Stimulated activated CD8-positive, alpha-beta memory T cell treated with anti-CD3 and anti-CD28 coated beads, Interleukin-4, amount 100 ng/mL, for 1 hour (primary cell): ENCODE measurements at places on chromosomes 1 and 21.

- no peak for DNase-seq
Observed at GRCh38 chr1:16229976-16230740, 6.8 kb downstream of the CPLANE2 start.

- DNase-seq = no peak
Observed at GRCh38 chr21:39661740-39662139, 49.0 kb downstream of the B3GALT5 start.

DNA sequence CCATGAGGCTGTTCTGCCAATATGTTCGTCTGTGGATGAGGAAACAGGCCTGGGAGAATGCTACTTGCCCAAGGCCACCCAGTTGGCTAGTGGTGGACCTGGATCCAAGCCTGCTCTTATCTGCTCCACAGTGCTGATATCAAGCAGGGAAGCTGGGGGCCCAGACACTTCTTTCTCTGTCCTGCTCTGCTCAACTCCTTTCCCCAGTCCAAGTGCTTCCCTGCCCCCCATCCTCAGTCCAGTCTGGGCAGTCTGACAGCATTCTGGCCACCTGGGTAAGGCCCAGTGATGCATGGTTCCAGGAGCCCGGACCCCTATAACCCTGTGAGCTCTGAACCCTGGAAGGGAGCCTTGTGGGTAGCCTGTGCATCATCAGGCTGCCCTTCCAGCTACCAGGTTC, 4.2 kb upstream of the PAQR7 start:
- DNase-seq = no peak

GRCh38 chr1:26553942-26554682, 24.6 kb downstream of the RPS6KA1 start:
- no peak for DNase-seq

DNA sequence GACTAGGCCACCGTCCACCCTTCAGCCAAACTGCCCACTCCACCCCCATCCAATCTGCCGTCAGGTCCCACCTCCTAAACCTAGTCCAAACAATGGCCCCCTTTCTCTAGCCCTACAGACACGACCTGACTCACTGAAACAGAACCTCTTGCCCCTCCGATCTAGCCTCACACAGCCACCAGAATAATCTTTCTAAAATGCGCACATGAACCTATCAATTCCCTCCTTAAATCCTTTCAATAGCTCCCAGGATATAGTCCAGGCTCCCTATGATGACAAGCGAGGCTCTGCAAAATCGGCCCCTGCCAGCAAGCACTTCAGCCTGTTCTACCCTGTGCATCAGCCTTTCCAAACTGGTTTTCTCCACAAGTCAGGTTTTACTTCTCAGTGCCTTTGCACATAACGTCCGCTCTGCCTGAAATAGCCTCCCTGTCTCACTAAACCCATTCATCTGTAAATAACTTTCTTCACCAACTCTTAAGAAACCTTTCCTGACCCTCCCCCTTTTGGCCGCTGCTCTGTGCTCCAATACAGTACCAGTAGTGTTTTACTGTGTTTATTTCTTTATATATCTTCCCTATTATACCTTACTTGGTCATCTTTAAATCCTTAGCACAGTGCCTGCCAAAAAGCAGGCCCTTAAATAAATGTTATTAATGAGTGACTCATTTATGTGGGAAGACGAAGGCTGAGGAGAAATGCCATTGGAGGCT, 9.0 kb upstream of the CDC20 start:
- DNase-seq = no peak

DNA sequence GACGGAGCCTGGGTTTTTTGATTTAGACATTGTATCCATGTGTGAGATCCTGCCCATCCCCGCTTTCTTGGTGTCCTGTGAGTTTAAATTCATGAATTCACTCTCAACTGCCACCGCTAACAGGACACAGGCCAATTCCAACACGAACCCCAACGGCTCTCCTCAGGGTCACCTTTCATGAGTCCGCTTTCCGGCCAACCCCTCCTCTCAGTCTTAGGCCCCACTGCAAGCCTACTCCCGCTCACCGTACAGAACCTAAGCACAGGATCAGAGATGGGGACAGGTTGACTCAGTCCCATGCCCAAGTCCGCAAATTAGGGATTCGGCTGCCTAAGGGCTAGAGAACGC, 238 bp upstream of the SCP2 start:
- DNase-seq = no peak

DNA sequence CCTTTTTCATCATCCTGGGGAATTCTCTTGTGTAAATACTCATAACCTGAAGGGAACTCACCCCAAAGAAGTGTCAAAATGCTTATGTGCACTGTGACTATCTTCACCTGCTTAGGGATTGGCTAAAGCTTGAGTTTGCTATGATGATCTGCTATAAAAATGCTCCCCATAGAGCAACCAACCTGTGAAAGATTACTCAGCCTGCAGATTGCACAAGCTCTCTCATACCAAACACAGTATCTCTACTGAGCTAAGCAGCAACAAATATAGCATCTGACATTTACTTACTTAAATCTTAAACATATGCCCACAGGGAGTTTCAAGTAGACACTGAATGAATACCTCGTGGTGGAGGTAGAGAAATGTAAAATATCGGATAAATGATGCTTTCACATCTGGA, 725.8 kb downstream of the MRPL39 start:
- no peak for DNase-seq

- peak; percentile 11 for DNase-seq
Observed at GRCh38 chr21:35138665-35139381, 89.7 kb upstream of the RUNX1 start.

GRCh38 chr1:168069384-168069783, 67.3 kb downstream of the GPR161 start:
- no peak for DNase-seq

- DNase-seq = no peak
Observed at GRCh38 chr1:167482184-167482583, 36.1 kb downstream of the CD247 start.

GRCh38 chr21:16438761-16439160, 709.0 kb downstream of the USP25 start:
- DNase-seq = no peak

GRCh38 chr1:185674201-185674600, 60.0 kb upstream of the HMCN1 start:
- no peak for DNase-seq

DNA sequence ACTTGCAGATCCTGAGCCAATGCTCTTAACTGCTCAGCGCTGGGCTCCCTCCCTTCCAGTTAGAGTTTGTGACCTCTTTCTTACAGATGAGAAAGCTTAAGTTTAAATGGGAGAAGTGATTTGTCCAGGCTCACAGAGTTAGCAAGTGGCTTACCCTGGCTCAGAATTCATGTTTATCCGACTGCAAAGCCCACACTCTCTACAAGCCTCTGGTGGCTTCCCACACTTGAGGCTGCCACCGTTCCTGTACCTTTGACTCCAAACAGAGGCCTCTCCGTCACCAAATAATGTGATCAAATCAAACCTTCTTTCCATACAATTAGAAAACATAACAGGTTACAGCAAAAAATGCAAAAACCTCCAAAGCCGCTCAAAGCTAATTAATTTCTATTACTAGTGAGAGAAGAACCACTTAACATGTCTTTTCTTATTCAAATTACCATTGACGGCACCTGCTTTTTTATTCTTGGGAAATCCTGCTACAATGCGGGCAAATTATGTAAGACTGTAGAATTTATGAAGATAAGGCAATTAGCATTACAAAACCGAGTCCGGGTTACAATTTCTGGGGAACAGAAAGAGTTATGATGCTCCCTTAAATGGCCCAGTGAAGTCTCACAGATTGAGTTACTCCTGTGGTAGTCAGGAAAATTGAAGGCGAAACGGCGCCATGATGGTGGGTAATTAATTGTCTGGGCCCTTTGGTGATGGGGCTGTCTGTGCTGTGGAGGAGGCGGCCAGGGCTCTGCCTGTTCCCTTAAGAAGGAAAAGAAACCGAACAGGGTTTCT, 324.3 kb upstream of the POU3F1 start:
- DNase-seq = no peak

DNA sequence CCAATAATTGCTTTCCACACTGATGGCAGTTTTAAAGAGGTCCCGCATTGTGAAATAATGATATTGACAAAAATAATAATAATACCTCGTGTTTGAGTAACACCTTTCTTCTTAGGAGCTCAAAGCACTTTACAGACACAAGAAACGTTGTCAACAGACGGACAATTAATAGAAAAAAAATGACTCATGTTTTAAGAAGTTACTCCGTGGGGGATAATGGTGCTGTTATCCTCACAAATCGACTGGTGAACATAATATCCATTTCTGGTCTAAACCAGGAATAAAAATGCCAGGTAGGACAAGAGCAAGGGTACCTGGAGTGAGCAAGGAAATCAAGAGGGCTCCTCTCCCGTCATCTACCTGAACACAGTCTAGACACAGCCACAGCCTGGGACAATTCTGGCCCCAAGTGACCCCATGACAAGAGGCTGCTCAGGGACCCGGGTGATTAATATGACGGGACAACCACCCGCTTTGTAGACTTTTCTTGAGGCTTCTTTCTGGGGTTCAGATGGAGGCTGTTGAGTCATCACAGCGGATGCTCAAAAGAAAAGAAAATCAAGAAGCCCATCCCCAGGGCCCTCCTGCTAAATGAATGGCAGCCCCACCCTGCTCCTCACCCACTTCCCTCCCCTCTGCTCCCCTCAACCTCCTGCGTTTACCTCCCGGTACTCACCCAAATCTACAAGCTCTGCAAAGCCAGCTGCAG, 146.2 kb upstream of the IRF2BP2 start:
- DNase-seq = no peak

- DNase-seq = no peak
Observed at GRCh38 chr21:35254765-35255138, 205.7 kb upstream of the RUNX1 start.

DNA sequence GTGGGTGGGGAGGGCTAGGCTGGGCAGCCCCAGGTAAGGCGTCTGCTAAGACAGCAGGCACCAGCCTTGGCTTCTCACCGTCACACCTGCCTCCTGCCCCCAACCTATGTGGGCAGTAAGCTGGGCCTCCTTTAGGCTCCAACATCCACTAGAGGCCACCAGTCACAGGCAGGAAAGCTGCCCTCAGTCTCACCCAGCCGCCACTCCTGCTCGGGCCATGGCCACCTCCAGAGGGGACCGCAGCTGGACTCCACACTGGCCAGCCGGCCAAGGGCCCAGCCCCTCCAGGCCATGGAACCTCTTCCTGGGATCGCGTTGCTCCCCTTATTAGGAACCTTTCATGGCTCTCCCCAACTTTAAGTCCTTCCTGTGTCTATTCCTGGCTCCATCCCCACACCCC, 74.5 kb downstream of the MRPL37 start:
- DNase-seq = no peak

DNA sequence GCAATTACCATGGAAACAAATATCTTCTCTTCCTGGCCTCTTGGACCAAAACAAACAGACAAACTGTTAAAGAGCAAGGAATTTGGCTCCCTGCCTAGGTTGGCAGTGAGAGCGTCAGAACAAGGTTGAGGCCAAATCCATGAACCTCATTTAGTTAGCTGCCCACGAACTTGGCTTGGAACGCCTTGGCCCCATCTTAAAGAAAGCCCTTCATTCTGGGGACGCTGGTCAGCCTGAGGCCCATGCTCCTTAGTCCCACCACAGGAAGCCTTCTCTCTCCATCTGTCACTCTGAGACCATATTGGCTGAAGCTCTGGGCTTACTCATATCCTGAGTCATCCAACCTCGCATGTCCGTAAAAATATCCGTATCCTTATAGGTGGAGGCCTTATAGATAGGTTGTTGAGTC, 62.4 kb upstream of the DIRAS3 start:
- no peak for DNase-seq

GRCh38 chr21:39867198-39867650, at the start of gene PCP4:
Gene PCP4 (plus strand): TSS chr21:39867438. CDS start chr21:39867502, 64 bp downstream.
- DNase-seq = no peak

DNA sequence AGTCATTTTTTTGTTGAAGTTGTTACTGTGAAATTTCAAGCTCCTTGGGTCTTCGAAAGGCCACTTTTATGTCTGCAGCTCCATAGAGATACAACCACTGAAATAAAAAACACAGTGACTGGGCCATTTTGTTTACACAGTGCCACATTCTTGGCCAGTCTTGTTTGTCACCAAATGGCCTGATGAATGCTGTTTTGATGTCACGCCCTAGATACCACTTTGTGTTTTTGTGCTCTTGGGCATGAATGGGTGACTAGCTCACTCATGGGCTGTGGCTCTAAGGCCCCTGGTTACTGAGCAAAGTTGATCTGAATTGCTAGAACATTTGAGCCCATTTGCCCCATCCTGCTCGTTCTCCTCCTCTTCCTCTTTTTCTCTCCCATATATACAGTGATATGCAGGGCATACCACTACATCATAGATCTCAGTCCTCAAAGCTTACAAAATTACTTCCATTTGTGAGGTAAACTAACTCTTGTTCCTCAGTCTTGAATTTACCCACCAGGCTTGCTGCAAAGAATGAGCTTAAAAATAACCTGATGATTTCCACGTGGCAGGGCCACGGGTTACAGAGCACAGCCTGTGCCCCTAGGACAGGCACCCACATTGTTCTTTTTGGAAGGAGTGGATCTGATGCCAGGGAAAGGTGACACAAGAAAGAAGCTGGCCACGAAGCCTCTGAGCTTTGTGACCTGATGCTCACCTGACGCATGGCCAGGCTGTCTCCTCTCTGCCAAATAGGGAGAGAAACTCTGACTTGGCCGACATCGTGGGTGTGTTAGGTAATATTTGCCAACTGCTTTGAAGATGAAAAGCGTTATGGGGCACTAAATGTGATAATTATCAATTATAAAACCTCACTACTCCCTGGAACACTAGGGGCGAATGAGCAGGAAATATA, 92.4 kb downstream of the RUNX1 start:
- no peak for DNase-seq

DNA sequence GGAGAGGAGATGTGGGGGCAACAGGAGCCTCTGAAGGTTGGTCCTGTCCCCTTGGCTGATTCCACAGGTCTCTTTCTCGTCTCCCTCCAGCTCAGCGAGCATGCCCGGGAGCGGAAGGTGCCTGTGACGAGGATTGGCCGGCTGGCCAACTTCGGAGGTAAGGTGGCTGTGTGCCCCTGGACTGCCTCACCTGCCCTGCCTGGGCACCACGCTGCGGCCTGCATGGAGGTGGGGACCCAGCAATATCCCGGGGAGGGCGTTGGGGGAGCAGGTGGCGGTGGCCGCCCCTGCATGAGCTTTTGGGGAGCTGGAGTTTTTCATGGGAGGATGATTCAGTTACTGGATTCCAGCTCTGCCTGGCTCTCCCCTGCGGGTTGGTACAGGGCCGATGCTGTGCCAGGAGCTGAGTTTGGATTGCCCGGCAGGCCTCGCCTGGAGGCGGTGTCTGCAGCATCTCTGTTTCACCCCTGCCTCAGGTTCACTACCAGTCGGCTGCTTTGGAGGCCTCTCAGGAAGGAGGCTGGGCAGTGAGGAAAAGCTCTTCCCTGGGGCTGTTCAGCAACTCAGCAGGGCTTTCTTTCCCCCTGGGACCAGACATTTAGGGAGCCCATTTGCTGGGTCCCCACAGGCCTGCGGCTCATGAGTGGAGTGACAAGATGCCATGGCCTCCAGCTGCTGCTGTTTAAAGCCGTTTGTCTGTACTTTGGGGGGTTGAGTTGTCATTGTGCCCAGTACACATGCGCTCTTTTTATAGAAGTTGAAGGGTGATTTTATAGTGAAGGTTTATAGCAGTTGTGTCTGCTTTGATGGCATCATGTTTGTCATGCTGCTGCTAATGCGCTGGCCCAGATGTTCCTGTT, 25.7 kb downstream of the COQ8A start:
- no peak for DNase-seq
